ENCODE measurements at places on chromosomes 13 and 19. TPM values are rescaled to one million over a fixed set of nuclear protein-coding genes. Genes with fewer than 3 reads are reported as not detected.

The PPP2R1A gene
- 222 TPM for total RNA-seq

The NAT14 gene
- total RNA-seq, result 12.3 TPM

The CRB3 gene
- 0.55 TPM for total RNA-seq

The DACT3 gene
- 0.34 TPM for total RNA-seq

The ZNF560 gene
- total RNA-seq, result not detected

The CLEC17A gene
- not detected for total RNA-seq

The RCBTB1 gene
- total RNA-seq, result 19.7 TPM

The CERS1 gene
- not detected for total RNA-seq

The ELSPBP1 gene
- not detected for total RNA-seq

The BRME1 gene
- total RNA-seq, result 10.5 TPM

The PGLYRP1 gene
- not detected for total RNA-seq

The ADAT3 gene
- total RNA-seq, result 11.5 TPM

The MPHOSPH8 gene
- total RNA-seq, result 38.4 TPM

The MCF2L gene
- 0.14 TPM for total RNA-seq

The PDE4A gene
- 61.2 TPM for total RNA-seq

The PROZ gene
- 0.20 TPM for total RNA-seq

The SMIM44 gene
- total RNA-seq, result not detected

The DEDD2 gene
- total RNA-seq, result 40.4 TPM

The NOVA2 gene
- 0.02 TPM for total RNA-seq

The ERICH4 gene
- not detected for total RNA-seq

The TSKS gene
- total RNA-seq, result 2.9 TPM

The VWA8 gene
- 17.6 TPM for total RNA-seq

All from T-helper 2 cell treated with Interferon-gamma antibody and Interleukin-4, amounts not matched to agents 100 ng/mL and 5 ng/mL, for 36 hours (primary cell).